T-helper 2 cell (primary cell): ENCODE measurements at places on chromosomes 16 and 17.

DNA sequence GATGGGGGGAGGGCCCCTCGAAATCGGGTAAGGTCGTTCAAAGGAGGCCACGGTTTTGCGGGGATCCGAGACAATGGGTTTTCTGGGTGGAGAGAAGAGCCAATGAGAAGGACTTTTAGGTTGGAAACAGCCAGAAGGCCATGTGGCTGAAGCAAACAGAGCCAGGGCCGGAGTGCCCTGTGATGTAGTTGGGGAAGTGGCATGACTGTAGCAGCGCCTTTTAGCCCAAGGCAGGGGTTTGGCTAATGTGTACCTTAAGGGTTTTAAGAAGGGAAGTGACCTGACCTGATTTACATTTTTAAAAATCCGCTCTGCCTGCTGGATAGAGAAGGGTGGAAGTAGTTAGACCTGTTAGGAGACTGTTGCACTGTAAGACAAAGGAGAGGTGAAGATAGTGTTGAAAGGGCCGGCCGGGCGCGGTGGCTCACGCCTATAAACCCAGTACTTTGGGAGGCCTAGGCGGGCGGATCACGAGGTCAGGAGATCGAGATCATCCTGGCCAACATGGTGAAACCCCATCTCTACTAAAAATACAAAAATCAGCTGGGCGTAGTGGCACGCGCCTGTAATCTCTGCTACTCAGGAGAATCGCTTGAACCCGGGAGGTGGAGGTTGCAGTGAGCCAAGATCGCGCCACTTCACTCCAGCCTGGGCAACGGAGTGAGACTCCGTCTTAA is 1.0 kb downstream of the LYRM1 start:
- DNase-seq = no peak

DNA sequence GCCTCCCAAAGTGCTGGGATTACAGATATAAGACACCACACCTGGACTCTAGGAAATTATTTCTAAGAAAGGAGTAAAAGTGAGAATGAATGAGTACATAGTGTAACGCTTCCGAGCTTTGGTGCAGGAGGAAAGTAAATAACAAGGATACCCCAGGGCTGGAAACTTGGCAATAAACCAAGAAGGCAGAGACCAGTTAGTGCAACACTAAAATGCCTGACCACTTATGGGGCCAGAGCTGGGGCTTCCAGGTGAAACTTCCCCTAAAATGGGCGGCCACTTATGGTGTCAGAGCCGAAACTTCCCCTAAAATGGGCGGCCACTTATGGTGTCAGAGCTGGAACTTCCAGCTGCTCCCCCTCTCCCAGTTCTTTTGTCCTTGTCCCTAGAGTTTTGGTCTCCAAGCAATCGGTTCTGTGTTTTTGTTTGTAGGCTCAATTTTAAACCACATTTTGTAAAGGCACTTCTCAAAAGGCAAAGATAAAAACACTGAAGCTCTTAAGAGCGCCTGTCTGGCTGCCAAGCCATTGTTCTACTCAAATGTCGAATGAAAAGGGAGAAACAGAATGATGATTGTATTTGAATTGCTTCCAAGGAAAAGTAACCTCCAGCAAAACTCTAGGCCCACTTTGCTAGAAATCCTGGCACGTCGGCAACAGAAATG is 63.9 kb downstream of the NXN start:
- no peak for DNase-seq

- no peak for DNase-seq
Measured at GRCh38 chr17:49483599-49484509, 11.2 kb upstream of the NGFR start.

DNA sequence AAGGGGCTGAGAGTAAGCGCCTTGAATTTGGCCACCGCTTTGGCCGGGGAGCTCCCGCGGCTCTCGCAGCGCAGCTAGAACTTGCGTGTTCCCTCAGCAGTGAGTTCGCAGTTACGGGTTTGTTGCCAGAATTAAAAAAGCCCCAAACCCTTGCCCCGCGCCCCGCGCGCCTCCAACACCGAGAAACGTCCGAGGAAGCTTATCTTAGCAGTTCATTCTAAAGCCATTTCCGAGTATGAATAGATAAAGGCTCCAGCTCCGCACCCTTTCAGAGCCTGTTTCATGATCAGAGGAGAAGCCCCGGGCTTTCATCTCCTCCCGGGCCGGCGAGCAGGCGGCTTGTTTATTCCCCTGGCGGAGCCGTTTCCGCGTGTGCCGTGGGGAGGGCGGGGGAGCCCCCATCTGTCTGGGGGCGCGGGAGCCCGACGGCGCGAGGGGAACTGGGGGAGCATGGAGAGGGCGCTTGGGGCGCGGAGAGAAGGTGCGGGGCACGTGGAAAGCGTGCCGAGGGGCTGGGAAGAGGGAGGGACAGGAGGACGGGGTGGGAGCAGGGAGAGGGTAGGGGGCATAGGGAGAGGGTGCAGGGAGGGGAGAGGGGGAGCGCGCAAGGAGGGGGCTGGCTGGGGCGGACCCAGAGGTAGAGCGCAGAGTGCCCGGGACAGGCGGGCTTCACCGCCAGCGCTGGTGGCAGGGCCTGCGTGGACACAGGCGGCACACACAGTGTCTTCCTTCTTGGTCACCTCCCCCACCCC is 9.9 kb downstream of the TBX4 start:
- no peak for DNase-seq

GRCh38 chr17:51951741-51952140 is 206.8 kb downstream of the CA10 start:
- DNase-seq = no peak
